ENCODE measurements at places on chromosomes 3 and 15.

DNA sequence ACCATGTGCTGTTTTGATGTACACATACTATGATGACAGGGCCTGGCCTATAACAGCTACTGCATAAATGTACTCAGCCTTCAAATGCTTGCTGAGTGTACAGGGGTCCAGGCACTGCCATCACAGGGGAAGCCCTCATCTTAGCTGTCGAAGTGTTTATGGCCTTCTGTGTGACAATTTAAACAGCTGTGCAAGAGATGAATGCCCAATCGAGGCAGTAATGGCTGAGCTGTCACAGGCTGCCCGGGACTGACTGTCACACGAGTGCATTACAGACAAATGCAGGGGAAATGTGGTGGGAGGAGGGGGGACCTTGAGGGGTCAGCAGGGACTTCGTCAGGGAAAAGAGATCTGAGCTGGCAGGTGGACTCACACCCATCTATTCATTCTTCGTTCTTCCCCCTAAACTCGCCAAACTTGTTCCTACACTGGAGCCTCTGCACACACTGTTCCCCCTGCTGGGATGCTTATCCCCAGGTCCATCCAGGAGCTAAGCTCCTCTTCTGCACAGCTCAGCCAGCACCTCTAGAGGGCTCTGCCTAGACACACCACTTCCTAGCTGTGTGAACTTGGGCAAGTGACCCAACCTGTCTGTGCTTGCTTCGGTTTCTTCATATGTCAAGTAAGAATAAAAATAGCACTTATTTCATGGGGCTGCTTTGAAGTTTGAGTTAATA is 156.2 kb upstream of the IQSEC1 start:
- peak; percentile 29 for DNase-seq

GRCh38 chr3:55658270-55658669 is 171.2 kb upstream of the WNT5A start:
- no peak for DNase-seq

- DNase-seq, result no peak
Observed at GRCh38 chr3:144457758-144458157, 486.1 kb downstream of the DIPK2A start.

GRCh38 chr3:172680684-172681083 is 30.2 kb downstream of the NCEH1 start:
- DNase-seq, result peak; percentile 51

DNA sequence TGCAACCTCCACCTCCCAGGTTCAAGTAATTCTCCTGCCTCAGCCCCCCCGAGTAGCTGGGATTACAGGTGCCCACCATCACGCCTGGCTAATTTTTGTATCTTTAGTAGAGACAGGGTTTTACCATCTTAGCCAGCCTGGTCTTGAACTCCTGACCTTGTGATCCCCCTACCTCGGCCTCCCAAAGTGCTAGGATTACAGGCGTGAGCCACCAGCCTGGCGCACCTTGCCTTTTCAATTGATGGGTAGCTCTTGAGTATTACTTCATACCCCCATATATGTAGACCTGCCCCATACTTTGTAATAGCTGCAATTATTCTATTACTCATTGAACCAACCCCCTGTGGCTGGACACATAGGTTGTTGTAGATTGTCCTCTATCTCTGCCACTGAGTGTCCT is 101.3 kb downstream of the LRRK1 start:
- DNase-seq, result no peak

GRCh38 chr3:174337227-174337626 is 521.9 kb upstream of the NAALADL2 start:
- DNase-seq, result no peak

GRCh38 chr15:96612917-96613316 is 282.4 kb downstream of the NR2F2 start:
- no peak for DNase-seq

DNA sequence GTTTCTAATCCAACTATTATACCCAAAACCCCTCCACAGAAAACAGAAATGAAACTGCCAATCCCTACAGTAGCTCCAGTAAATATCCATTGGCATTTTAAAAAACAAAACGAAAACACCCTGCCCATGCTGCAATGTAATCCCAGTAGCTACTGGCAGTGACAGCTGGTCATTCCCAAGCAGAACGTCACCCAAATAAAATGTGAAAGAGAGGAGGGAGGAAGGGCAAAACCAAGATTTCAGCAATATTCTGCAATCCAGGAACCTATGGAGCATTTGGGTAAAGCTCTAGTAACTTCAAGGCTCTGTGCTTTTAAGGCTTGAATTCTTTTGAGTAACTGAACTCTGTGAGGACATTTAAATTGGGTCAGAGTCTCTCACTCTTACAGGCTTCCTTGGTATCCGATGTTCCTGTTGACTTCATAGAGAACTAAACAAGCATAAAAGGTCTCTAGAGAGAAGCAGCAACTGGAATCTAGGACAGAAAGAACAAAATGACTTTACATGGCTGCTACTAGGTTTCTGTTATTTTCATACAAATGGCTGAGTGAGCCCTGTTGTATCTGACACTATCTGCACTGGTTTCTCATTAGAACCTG is 136.2 kb downstream of the TNIK start:
- peak; percentile 39 for DNase-seq

DNA sequence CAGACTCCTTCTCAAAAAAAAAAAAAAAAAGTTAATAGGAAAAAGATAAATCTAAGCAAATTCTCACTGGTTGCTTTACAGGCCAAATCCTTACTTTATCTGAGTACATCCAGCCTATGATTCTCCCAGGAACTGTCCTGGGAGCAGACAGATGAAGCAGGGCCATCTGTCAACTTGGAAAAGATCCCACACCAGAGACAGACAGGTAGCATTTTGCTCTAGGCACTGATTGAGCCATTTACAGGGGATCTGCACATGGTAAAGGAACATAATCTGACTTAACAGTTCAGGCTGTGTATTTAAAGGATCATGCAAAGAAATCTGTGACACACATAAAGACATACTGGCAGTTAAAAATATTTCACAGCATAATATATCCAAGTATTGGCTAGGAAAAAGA is 1006.5 kb downstream of the TBL1XR1 start:
- no peak for DNase-seq

- DNase-seq, result peak; percentile 21
Observed at GRCh38 chr3:65425880-65426279, 612.8 kb downstream of the MAGI1 start.

GRCh38 chr3:109275702-109276293 is 40.5 kb downstream of the DPPA2 start:
- peak; percentile 45 for DNase-seq

GRCh38 chr15:71773206-71773859 is 37.0 kb upstream of the NR2E3 start:
- no peak for DNase-seq

GRCh38 chr3:126542340-126543241 is 16.1 kb downstream of the C3orf22 start:
- DNase-seq, result no peak

GRCh38 chr15:40845036-40845435 is 1.2 kb downstream of the SPINT1 start:
- no peak for DNase-seq

DNA sequence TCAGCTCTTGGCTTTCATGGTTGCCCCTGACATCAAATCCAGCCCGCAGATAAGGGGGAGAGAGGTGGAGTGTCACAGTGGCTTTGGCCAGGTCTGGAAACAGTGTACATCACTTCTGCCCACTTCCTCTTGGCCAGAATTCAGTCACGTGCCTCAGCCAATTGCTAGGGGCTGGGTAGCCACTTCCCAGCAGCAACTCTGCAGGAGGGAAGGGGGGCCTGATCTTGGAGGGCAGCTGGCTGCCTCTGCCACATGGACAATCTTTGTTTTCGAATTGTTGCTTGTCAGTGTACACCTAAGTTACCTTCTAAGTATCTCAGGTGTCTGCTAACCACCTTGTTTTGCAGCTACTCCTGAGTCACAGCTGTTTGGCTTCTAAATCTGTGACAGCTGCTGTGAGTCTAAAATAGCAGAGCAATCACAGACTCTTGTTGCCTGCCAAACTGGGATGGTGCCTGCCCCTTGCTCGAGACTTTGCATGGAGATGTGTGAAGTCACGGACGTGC is 41.0 kb upstream of the LIMD1 start:
- peak; percentile 35 for DNase-seq

- peak; percentile 21 for DNase-seq
Observed at GRCh38 chr15:68672781-68673205, 94.0 kb downstream of the CORO2B start.

DNA sequence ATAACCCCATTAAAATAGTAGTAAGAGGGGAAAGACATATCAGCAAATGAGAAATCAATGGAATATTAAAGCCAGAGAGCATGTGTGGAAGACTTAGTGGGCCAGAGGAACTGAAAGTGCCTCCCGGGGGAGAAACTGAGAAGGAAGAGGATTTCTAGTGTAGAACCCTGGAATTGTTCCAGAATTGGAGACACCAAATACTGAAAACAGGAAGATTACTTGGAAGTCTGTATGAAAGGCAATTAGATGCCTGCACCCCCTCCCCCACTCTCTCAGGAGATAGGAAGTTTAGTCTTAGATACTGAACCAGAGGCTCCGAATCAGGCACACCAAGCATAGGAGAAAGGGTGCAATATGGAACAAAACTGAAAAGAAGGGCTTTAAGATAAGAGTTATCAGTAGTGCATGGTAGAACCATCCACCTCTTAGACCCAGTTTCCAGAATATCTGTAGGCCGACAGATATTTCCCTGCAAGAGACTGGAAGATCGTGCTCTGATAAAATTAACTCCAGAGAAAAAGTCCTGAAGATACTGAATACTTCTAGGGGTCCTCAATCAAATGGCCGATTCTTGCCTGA is 32.4 kb downstream of the KLHL18 start:
- DNase-seq, result no peak

DNA sequence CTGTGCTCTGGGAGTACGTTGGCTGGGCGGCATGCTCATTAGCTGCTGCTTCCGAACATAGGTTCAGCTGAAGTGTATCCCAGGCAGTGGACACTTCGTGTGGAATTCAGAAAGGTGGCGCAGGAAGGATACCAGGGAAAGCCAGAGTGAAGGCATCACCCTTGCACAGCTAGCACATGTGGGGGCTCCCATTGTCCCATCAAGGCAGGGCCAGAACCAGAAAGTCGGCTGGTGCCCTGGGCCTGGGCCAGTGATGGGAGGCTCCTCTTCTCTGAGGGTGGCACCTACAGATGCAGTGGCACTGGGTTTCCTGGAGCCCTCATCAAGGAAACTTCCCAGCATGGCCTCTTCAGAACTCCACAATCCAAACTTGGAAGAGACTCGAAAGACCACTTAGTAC is 56.6 kb downstream of the PGPEP1L start:
- no peak for DNase-seq

DNA sequence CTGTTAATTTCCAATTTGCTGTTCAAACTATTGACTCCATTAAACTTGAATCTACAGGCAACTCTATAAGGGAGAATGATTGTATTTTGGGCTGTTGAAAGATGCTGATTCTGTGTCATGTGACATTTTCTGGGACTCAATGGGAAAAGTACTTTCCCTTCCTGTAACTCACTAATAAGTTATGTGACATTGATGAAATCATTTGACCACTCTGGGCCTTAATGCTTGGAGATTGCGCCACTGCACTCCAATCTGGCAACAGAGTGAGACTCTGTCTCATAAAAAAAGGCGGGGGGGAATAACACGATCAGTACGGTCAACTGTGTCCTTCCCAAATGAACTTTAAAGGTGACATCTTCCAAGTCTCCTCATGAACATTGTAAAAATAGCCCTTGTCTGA is 215.2 kb upstream of the SGO1 start:
- DNase-seq, result no peak

- no peak for DNase-seq
Observed at GRCh38 chr15:73715417-73715816, 31.2 kb downstream of the CD276 start.

GRCh38 chr3:55842204-55842603 is 355.1 kb upstream of the WNT5A start:
- no peak for DNase-seq

- DNase-seq, result peak; percentile 30
Observed at GRCh38 chr3:11612515-11613188, 31.1 kb downstream of the VGLL4 start.

DNA sequence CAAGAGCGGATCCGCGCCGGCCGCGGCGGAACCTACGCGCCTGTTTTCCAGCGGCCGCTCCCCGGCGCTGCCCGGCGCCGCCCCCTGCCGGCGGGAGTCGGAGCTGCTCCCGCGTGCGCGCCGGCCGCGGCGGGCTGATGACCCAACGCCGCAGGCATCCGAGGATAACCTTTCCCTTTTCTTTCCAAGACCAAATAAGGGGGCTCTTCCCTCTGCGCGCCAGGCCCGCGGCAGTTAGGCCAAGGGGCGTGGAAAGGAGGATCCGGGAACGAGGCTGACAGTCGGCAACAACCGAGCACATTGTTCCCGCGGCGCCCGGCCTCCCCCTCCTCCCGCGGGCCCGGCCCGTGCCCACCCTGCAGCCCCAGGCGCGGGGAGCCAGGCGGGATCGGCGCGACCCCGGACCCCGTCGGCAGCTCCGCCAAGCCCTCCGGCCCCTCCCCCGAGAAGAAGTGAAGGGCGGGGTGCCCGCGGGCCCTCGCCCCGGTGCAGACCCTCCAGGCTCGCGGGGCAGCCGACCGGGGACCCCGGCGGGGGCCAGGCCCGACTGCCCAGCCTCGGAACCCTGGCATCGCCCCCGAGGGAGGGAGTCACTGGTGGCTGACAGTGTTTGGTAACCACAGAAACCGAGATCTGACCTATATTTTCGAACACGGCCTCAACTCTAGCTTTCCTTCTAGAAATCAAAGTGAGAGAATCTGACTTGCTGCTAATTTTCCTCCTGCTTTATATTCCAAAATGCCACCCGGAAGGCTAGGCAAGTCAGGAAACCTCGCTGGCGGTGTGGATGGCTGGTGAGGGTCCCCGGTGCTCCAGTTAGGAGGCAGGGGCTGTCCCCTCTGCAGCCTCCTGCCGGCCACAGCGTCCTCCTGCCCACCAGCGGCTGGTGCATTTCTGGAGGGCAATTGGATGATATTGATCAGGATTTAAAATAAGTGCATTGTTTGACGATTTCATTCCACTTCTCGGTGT is 45.6 kb upstream of the SYNM start:
- peak; percentile 96 for DNase-seq

- DNase-seq, result peak; percentile 52
Observed at GRCh38 chr3:10273702-10274305, 18.9 kb downstream of the GHRL start.

- no peak for DNase-seq
Observed at GRCh38 chr3:181797431-181797830, 85.7 kb downstream of the SOX2 start.

- no peak for DNase-seq
Observed at GRCh38 chr15:57785039-57785438, 78.5 kb downstream of the POLR2M start.

DNA sequence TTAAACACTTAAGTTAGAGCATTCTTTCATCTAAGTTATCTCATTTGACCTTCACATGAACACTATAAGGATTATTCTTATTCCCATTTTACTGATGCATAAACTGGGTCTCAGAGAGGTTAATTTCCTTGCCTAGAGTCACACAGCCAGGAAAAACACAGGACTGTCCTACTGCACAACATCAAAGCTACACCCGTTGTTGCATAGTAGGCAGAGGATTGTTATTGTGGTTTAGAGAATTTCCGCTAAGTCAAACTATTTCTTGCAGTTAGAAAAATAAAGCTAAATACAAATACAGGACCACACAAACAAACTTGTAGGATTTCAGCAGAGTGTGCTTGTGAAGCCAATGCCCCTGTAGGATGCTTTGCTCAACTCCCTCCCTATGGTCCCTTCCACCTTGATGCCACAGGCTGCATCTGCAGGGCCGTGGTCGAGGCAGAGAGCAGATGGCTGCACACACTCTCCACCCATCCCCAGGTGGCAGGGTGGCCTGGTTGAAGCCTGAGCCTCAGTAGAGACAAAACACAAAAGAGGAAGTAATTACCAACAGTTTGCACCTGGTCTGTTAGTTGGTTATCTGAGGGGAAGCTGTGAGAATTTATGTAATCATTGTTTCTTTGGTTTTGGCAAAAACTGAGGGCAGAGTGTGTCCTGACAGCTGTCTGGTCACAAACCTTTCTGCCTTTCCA is 41.1 kb upstream of the SKOR1 start:
- no peak for DNase-seq

Data from AG08395 (cell line).